Cortex of kidney (tissue), 1 donor: ENCODE measurements at places on chromosomes 2 and 18.

DNA sequence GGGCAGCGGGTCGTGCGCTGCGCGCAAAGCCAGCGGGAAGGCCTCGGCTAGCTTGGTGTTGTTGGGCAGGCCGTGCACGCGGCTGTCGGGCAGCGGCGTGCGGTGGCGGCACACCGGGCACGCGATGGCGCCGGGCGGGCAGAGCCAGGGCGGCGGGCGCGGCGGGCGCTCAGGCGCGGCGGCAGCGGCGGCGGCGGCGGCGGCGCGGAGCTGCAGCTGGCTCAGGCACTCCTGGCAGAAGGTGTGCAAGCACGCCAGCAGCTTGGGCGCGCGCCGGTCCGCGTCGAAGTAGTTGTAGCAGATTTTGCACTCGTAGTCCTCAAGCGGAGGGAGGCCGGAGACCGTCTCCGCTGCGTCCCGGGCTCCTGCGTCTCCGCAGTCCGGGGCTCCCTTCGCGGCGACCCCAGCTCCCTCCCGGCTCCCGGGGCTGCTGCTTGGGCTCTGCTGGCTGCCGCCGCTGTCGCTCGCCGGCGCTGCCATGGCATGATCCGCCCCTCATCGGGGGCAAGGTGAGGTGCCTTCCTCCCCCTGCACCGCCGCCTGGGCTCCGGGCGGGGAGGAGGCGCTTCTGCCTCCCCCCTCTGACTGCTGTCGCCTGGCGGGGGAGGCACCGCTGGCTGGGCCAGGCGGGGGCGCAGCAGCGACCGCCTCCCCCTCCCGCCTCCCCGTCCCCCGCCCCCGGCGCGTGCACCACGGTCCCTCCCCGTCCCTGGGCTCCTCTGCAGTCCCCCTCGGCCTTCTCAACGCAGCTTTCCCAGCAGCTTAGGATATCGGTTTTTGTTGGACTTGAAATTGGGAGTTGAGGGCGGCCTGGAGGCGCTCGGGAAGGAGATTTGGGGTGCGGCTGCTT lies 21.0 kb upstream of the PAX3 start:
- DNase-seq, result no peak

- DNase-seq, result no peak
These were observed 114.5 kb downstream of the USP34 start for GRCh38 chr2:61356261-61356957.

DNA sequence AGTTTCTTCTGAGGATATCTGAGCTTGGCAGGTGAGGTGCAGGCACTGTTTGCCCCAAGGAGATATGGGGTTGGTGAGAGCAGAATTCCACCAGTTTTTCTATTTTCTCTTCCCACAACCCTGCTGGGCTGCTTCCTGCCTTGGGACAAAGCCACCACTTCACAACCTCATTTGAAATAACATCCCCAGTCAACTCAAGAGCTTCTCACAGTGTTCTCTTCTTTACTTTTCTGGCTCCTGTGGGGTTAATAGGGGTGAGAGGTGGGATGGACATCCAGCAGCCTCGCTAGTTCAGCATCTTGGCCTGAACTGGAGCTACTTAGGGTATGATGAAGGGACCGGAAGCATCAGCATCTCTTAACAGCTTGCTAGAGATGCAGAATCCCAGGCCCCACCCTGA lies 106.3 kb downstream of the SLC4A3 start:
- DNase-seq, result no peak

GRCh38 chr18:78717051-78717765 lies 262.4 kb upstream of the SALL3 start:
- DNase-seq, result no peak

DNA sequence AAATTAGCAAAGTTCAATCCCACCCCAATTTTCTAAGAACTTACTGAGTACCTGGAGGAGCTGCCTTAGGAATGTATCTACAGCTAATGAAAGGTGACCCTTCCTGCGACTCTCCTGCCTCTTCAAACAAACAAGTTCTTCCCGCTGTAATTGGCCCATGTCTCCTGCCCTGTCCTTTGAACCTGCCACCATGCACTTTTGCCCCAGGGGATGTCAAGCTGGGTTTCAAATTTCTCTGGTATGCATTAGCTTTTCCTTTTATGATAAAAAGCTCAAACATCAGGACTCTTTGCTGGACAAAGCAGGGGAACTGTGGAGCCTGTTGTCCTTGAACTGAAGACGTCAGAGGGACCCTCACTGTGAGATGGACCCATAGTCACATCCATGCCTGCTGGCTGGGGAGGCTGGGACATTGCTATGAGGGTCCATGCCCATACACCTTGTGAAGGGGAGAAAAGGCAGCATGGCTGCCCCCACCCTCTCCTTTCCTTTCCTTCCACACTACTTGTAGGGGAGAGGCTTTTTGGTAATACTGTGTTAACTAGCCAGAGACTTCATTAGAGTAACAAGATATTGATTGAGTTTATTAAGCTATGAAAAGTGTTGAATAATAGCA lies 210.7 kb upstream of the COPS8 start:
- no peak for DNase-seq

- DNase-seq, result no peak
These were observed 78.3 kb downstream of the MBP start for GRCh38 chr18:77054288-77054605.

- DNase-seq, result no peak
These were observed 3.9 kb downstream of the INPP5D start for GRCh38 chr2:233063976-233064411.

GRCh38 chr2:118814368-118814767 lies 33.1 kb downstream of the EN1 start:
- no peak for DNase-seq

DNA sequence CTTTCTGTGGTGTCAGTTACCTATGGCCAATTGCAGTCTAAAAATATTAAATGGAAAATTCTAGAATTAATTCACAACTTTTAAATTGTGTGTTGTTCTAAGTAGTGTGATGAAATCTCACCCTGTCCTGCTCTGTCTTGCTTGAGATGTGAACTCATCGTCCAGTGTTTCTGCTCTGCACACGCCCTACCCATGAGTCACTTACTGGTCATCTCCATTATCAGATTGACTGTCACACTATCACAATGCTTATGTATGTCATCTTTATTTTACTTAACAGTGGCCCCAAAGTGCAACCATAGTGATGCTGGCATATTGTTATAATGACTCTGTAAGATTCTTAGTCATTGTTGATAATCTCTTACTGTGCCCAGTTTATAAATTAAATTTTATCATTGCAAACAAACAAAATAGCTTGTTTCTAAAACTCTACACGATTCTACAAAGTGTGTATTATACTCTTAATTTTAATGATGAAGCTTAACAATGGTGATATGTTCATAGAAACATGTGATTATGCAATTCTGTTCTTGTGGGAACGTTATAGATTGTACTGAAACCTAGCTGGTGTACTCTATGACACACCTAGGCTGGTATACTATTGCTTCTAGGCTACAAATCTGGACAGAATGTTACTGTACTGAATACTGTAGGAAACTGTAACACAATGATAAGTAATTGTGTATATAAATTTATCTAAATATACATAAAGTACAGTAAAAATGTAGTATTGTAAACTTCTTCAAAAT lies 1086.8 kb upstream of the PIK3C3 start:
- no peak for DNase-seq

DNA sequence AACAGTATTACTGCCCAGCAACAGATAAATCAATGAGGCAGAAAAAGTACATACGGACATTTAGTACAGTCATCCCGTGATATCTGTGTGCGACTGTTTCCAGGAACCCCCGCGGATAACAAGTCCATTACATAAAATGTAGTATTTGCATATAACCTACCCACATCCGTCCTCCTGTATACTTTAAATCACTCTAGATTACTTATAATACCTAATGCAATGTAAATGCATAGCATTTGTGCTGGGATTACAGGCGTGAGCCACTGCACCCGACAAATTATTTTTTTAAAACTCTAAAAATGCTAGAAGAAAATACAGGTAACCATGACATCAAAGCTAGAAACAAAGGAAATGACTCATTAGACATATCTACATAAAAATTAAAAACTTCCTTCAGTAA lies 91.6 kb downstream of the FAM161A start:
- DNase-seq, result no peak

GRCh38 chr2:98240786-98241398 lies 105.4 kb upstream of the CNGA3 start:
- DNase-seq, result no peak

DNA sequence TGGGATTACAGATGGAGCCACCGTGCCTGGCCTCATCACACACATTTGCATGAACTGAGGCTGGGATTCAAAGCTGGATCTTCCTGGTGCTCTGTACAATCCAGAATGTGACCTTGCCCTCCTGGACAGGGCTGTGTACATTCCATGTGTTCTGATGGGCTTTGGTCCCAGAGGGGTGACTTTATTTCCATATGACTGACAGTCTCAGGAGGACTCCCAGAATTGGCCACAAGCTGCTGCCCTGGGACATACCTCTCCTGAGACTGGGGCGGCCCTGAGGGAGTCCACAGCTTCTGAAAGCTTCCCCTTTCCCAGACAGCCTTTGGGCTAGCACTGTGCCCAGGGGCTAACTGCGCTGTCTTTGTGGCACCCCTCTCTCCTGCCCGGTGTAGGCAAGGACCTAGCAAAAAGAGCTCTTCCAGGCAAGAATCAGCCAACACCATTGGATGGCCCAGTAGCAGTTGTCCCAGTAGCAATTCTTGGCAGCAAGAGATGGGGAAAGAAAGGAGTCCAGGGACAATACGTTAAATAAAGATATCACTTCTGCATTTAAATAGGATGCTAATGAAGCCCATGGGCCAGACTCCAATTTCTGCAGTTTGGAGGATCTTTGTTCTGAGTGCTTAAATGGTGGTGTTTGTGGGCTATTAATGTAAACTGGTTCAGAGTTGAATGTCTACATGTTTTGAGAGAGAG lies 26.4 kb upstream of the ZNF532 start:
- DNase-seq, result no peak

DNA sequence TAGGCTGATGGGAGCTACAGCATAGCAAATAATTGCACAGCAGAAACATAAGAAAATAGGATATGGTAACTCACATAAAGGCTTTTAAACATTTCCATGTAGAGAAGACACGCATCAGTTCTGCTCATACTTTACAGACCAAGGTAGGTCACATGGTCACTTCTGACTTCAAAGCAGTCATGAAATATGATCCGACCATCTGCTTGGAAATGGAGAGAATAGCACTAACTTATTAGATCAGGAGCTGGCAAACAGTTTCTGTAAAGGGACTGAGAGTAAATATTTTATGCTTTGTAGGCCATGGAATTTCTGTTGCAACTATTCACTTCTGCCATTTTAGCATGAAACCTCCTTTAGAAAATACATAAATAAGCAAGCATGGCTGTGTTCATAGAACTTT lies 936.6 kb upstream of the FANCL start:
- no peak for DNase-seq

GRCh38 chr2:121456325-121456724 lies 74.4 kb upstream of the RNU4ATAC start:
- no peak for DNase-seq

- DNase-seq, result no peak
These were observed 16.6 kb upstream of the RPE start for GRCh38 chr2:209985874-209986273.

DNA sequence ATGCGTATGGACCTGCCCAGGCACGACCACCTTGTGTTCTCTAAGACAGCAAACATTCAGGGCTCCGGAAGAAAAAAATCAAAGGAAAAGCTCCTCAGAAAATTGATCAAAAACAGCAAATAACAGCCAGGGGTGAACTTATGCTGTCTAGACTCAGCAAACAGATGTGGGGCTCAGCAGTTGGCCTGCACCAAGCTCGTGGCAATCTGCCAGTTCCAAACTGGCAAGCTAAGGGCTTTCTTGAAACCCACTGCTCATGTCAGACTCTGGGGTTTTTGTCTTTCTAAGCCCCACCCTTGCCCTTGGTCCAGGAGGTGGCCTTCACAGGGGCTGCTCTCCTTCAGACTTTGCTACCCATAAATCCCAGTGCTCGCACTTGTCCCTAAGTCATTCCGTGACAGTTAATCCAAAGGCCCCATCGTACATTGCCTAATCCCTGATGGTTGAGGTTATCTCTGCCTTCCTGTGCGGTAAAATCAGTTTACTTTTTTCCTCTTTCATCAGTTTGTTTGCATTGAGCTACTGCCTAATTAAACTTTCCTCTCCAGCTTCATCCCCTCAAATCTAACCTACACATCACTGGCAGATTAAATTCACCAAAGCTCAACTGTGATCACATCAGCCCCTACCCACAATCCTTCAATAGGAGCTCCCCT lies 408.0 kb downstream of the LRATD1 start:
- no peak for DNase-seq

DNA sequence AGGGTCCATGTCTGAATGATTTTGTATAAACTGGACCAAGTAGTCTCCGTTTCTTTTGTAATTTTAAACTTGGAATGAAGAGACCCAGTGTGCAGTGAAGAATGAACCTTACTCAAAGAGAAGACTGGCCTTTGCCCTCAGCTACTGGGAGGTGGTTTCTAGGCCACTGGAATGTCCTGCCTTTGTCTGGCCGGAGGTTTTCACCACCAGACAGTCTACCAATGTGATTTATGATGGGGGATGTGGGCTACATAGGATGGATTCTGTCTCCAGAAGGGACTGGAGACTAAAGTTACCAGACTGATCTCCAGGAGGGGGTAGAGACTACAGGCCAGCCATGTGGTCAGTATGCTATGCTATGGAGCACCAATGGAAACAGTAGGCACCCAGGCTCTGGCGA lies 42.8 kb upstream of the RAB31 start:
- no peak for DNase-seq
